Activated B cell treated with CpG ODN at 0.5 μM for 24 hours (primary cell): ENCODE measurements at places on chromosomes 7 and 10.

- no peak for DNase-seq
Measured at GRCh38 chr7:2087744-2088143, 145.0 kb downstream of the MAD1L1 start.

DNA sequence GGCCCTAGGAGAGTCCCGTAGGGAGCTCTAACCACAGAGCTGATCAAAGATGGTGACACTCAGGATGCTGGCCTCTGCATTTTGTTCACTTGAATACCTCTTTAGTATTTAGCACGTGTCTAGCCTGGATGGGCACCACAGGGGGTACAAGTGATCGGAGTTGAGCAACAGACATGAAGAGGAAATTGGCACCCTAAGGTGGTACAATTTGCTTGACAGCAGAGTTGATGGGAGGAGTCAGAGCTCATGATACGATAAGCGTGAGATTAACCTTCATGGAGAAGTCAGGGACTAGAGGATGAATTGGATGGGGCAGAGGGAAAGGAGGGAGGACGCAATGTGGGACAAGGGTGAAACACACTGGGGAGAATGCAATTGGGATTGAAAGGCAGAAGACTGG is 9.9 kb upstream of the ZNF212 start:
- no peak for DNase-seq

DNA sequence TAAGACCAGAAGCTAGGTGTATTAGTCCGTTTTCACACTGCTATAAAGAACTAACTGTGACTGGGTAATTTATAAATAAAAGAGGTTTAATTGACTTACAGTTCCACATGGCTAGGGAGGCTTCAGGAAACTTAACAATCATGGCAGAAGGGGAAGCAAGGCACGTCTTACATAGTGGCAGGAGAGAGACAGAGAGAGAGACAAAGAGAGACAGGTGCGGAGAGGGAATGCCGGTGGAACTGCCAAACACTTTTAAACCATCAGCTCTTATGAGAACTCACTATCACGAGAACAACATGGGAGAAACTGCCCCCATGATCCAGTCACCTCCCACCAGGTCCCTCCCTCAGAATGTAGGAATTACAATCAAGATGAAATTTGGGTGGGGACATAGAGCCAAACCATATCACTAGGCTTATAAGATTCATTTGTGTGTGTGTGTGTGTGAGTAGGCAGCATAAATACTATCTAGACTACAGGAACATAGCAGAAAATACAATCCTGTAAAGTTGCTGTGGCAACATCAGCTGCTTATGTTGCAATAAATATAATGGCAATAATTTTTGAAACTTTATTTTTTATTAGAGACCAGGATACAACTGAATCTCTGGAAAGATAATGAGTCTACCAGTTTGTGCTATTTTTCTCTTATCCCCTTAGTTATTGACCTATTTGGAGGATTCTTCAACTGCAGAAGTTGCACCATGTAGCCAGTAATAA is 77.1 kb downstream of the NRF1 start:
- DNase-seq = no peak

DNA sequence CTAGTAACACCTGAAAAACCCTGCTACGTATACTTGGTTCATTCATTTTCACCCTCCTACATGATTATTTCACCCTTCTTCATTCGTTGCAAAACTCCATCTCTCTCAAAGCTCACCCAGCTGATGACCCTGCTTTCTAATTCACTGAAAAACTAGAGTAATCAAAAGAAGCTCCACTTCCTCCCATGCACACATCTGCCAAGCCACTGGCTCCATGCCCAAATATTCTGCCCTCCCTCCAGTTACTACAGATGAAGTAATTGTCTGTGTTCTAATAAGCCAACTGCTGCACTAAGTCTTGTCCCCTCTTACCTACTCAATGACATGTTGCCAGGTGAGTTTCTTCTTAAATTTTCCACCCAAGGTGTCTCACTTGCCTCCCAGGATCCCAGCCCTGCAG is 96.9 kb upstream of the CCDC71L start:
- DNase-seq = no peak

GRCh38 chr7:103130901-103131624 is 17.8 kb downstream of the NAPEPLD start:
- no peak for DNase-seq

DNA sequence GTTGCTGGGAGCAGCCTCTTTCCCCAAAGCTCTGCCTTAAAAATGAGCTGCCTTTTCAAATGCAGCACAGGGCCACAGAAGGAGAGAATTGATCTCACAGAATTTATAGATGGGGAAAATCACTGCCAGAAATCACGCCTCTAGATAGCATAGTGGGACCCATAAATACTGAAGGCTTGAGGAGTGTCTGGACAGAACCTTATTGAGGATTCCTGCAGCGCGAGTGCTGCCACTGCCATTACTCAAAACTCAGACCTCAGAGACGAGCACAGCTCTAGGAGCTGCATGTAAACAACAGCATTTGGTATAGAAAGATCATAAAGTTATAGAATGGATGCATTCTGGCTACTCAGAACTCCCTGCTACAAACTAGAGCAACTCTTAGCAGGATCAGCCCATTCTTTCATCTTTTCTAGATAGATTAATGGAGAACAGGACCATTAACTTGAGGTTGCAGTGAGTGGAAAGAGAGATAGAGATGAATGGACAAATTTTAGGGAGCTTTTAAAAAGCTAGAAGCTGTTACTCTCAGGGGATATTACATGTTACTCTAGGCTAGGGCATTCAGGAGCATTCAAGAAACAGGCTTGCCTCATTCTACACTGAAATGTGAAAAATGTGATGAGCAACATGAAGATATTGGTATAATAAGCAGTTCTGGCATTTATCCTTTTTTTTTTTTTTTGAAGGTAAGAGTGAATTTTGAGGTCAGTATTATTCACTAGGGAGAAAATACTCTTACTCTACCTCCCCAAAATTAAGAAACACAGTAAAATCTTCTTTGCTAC is 267.2 kb upstream of the SLC26A5 start:
- no peak for DNase-seq

DNA sequence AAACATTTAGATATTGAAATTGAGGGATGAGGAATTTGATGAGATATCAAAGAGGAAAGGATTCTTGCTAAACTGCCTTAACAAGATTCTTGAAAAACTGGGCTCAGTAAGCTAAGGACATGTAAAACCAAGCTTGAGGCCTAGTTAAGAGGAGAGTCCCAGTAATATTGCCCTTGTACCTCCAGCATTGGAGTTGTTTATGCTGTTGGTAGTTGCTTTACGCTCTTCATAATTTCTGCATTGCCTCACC is 156.1 kb upstream of the TRIM24 start:
- DNase-seq = no peak

DNA sequence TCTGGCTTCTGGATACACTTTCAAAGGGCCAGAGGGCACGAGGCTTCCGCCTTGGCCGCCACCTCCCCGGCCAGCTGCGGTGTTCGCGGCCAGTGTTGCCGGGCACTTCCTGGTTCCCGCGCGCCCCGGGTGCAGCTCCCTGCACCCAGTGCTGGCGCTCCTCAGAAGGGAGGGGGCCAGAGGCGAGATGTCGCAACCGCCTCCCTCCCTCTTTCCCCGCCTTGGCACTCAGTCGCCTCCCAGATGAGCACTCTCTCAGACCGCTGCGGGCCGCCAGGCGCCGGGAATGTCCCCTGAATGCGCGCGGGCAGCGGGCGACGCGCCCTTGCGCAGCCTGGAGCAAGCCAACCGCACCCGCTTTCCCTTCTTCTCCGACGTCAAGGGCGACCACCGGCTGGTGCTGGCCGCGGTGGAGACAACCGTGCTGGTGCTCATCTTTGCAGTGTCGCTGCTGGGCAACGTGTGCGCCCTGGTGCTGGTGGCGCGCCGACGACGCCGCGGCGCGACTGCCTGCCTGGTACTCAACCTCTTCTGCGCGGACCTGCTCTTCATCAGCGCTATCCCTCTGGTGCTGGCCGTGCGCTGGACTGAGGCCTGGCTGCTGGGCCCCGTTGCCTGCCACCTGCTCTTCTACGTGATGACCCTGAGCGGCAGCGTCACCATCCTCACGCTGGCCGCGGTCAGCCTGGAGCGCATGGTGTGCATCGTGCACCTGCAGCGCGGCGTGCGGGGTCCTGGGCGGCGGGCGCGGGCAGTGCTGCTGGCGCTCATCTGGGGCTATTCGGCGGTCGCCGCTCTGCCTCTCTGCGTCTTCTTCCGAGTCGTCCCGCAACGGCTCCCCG is at the start of gene FFAR4:
Gene FFAR4, plus strand, starts transcription at position 231 of the 842 bp plus-strand sequence. Its CDS starts 56 bp downstream, at position 287.
- no peak for DNase-seq
